Mucosa of gallbladder (tissue), 1 donor: ENCODE measurements at places on chromosomes 6 and 20. TPM values are rescaled to one million over a fixed set of nuclear protein-coding genes. Genes with fewer than 3 reads are reported as not detected.

- DNase-seq: no peak
Observed at GRCh38 chr6:167526465-167527368, 201.8 kb downstream of the TTLL2 start.

DNA sequence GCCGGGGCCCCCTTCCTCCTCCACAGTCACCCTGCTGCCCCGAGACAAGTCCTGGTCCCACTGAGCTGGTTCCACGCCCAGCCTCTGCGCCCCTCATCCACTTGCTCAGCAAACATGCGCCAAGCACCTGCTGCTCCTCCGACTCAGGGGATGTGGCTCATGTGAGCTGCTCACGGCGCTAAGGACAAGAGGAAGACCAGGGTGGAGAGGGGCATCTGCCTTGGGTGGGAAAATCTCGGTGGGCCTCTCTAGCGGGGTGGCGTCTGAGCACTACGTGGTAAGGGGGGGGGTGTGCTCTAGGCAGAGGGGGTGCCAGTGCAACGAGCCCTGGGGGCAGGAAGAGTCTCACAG is 4.5 kb downstream of the LAMA5 start:
- DNase-seq: no peak

- DNase-seq: peak; percentile 49
Observed at GRCh38 chr20:47727170-47727880, 58.0 kb downstream of the SULF2 start.

DNA sequence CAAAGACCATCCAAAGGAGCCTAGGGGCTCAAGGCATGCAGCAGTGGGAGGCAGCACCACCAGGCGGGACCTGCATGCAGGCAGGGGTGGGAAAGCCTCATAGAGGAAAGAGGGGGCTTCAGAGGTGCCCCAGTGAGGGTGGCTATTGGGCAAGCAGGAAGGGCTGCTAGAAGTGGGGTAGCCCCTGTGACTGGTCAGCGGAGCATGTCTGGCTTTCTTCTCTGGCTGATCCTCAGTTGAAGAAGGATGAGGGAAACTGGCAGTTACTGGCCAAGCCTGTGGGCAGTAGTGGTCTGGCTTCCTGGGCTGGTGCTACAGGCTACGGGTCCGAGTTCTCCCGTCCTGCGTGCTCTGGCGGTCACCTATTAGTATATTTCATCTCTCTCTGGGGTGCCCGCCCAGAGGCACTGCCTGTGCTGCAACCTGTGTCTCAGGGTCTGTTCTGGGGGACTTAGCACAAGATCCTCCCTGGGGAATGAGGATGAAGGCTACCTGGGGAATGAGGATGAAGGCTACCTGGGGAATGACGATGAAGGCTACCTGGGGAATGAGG is 35.9 kb upstream of the CST7 start:
- peak; percentile 4 for DNase-seq

- no peak for DNase-seq
Observed at GRCh38 chr6:2763876-2764540, 1.2 kb upstream of the WRNIP1 start.

DNA sequence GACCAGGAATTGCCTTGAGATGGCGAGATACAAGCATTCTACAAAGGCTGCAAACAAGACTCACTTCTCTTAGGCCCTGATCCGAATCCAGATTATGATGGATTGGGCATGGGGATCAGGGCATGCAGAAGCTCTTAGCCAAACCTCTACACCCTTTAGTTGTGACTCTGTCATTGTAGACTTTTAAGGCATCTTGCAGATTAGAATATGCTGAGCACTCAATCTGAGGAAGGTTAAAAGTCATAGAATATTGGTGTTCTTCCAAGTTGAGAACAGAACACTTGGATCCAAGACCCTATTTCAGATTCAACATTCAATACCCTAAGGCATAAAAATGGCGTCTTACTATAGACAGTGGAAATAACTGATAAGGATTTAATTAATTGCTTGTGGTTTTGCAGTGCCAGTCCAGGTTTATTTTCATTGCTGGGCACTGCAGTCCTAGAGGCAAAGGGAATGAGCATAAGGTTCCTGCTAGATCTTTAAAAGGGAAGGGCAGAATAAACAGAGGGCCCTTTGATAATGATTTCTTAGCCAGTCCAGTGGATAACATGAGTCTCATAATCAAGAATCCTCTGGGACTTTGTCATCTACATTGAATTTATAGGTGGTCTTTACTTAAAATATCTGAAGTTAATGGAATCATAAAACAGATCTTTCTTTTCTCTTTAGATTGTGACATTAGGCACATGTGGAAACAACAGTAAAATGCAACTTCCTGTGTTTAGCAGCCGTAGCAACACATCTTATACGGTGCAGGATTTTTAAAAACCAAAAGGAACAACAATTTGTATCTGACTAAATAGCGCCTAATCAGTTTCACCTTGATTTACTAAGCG is 17.6 kb downstream of the PHACTR2 start:
- no peak for DNase-seq

DNA sequence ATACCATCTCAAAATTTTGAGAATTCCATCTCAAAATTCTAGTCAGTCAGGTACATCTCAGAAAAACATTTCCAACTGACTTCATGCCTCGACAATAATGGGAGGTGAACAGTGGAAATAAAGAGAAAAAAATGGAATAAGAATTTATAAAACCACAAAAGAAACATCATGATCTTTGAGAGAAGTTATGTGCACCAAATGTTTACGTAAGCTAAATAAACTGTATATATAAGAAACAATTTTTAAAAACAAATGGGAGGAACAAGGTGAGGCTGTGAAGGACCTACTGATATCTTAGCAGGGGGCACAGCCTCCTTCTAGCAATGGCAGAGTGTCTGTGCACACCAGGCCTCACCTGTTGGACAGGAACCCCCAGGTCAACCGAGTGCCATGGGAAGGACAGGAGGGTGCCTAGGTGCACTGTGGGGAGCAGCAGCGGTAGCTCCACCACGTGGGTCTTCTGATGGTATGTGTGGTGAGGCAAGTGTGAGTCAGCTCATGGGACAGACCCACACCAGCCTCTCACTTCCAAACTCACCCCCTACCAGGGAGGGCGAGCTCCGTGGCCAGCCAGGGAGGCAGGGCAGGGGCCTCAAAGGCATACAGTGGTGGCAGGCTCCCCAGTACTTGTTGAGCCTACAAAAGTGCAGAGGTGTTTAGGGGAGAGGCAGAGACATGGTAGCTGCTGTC is 23.2 kb downstream of the DIDO1 start:
- DNase-seq: no peak

ALDH5A1 gene
- total RNA-seq: 20.7 TPM

RPS10 gene
- 896 TPM for total RNA-seq

TNF gene
- total RNA-seq: 6.6 TPM

SLC13A3 gene
- 1.5 TPM for total RNA-seq

NKX2-4 gene
- total RNA-seq: not detected
